Lower lobe of right lung (tissue), 2 donors: ENCODE measurements at places on chromosomes 11 and 22. TPM values are rescaled to one million over a fixed set of nuclear protein-coding genes. Genes with fewer than 3 reads are reported as not detected.
A peak's percentile ranks its signal among the peaks of the same experiment; 100 is the strongest.

Gene HTR3A
- not detected for total RNA-seq

Gene ACRV1
- total RNA-seq = not detected

Gene KCNJ11
- total RNA-seq = 4.3 TPM

Gene TMEM191C
- 3.5 TPM for total RNA-seq

Gene LAMTOR1
- total RNA-seq = 96.0 TPM

Gene PRR33
- total RNA-seq = not detected

Gene MS4A15
- 113 TPM for total RNA-seq

DNA sequence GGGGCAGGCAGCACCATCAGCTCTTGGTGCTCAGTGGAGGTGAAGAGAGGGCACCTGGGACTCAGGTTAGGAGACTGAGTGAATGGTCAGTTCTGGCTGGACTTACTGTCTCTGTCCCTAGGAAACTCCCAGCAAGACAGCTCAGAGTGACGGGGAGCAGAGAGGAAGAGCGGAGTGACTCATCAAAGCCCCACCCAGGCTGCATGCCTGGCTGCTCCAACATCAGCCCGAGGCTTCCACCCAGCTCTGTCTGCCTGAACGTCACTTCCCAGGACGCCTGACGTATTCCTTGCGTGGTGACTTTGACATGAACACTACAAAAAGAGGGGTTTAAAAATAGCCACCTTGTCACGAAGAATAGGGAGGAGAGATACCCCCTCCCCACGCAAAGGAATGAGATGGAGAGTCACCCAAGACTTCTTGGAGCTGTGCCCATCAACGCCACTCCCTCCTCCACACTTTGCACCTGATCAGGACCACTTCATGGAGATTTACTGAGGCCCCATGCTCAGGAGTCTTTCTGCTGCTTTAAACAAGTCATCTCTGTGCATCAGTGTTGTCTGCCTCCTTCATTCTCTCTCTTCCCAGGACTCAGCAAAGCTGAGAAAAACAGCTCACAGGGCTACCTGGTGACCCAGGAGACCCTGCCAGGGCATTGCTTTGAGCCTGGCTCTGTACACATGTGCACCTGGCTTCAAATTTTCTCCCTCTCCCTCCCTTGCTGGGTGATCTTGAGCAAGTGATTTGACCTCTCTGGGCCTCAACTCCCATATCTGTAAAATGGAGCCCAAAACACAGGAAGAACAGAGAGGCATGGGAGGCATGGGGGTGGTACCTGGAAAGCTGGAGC is 83.1 kb downstream of the MN1 start:
- no peaks in the 10 kb centered on the region for H3K36me3 ChIP-seq
- H3K27me3 ChIP-seq = peaks cover 4% of the 10 kb centered on the region
- peak; percentile 52 for DNase-seq
- H3K27ac ChIP-seq = peak overlapping the region; percentile 71
- H3K4me1 ChIP-seq = peaks cover 15% of the 10 kb centered on the region

DNA sequence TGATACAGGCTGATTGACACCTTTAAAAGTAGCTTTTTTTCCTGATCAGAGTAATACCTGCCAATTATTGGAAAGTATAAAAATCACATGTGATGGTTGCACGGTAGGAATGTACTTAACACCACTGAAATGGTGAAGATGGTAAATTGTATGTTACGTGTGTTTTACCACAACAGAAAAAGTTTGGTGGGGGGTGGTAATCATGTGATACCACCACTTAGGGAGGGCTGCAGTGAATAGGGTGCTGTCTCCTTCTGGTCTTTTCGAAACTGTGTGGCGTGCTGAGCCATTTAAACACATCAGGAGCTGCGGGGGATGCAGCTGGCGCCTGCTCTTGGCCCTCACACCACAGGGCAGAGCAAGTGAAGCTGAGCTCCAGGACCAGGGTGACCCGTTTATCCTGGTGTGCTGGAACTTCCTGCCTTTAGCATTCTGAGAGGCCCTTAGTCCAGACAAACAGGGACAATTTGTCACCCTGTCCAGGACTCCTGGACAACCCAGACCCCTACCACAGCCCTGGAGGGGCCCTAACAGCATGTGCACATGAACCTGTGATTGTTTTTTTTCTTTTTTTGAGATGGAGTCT is 2.6 kb downstream of the SYNGR1 start:
- H3K4me1 ChIP-seq = peaks cover 19% of the 10 kb centered on the region
- no peaks in the 10 kb centered on the region for H3K36me3 ChIP-seq
- H3K27ac ChIP-seq = no peak overlapping the region

DNA sequence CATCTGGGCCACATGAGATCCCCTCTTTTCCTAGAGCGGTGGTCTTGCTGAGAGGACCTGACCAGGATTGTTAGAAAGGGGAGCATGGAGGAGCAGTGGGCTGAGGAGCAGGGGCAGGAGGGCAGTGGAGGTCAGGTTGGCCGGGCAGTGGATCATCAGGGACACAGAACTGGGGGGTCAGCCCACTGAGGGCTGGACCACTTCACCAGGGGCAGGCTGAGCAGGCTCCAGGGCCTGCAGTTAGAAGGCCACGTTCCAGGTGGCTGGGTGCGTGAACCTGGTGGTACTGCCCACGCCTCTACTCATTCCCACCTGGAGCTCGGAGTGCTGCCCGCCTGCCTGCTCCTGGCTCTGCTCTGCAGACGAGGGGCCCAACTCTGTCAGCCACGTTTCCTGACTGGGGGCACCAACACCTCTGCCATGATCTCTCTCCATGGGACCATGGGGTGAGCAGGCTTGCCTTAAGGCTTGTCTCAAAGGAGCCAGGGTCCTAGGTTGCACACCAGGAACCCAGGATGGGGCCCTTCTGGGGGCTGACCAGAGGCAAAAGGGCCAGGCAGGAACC is 9.7 kb downstream of the MRGPRF start:
- no peak overlapping the region for H3K4me3 ChIP-seq
- DNase-seq = no peak
- no peak overlapping the region for H3K27ac ChIP-seq
- peaks cover 11% of the 10 kb centered on the region for H3K27me3 ChIP-seq

DNA sequence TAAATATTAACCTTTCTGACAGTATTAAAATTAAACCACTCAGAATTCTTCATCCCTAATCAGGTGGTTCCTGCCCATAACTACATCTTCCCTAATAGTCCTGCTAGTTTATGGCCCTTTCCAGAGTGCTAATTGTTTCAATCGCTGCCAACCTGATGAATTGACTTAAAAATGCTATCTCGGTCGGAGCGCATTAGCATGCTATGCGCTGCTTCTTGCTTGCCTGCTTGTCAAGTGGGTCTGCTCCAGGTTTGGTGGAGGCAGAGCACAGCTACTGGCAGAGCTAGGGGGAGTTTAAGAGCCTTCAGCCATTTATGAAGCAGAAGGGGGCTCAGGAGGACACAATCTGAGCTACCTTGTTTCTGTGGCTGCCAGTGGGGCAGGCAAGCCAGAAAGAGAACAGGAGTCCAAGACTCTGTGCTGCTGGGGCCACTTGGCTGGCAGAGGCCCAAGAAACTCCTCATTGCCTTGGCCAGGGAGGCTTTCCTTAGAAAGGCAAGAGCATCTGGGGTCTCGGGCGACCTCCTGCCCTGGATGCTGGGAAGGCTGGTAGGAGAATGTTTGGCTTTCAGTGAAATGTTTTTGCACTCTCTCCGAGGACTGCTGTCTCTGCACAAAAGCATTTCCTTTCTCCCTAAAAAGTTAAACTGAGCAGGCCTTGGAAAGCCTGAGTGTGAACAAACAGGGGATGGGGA is 62.1 kb upstream of the PHOX2A start:
- no peaks in the 10 kb centered on the region for H3K27me3 ChIP-seq
- no peak overlapping the region for H3K4me3 ChIP-seq
- no peaks in the 10 kb centered on the region for H3K4me1 ChIP-seq
- H3K27ac ChIP-seq = no peak overlapping the region

GRCh38 chr11:75813124-75813523 is 1.9 kb upstream of the UVRAG start:
- peaks cover 30% of the 10 kb centered on the region for H3K4me1 ChIP-seq
- no peaks in the 10 kb centered on the region for H3K27me3 ChIP-seq
- no peaks in the 10 kb centered on the region for H3K36me3 ChIP-seq
- H3K27ac ChIP-seq = peak overlapping the region; percentile 13

- H3K27ac ChIP-seq = no peak overlapping the region
- DNase-seq = no peak
- H3K4me1 ChIP-seq = no peaks in the 10 kb centered on the region
These were observed 28.3 kb upstream of the KCNA4 start for GRCh38 chr11:30045144-30045543.

GRCh38 chr11:68122936-68123539 is 1.9 kb upstream of the CHKA start:
- no peak overlapping the region for H3K4me3 ChIP-seq
- H3K4me1 ChIP-seq = peaks cover 44% of the 10 kb centered on the region

DNA sequence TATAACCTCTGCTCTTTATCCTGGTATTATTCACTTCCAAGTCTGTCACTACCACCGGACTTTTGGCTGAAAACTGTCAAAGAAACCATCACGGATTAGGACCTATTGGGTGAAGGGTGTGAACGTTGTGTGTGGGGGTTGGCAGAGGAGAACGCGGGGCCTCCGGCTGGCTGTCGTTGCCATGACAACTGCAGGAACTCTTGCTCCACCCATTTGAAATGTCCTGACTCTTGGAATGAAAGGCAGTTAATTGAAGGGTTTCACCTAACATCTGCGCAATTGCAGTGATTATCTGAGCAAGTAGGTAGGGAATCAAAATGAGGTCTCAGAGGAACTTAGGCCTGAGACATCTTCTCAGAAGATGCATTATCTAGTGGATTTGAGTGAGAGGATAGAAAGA is 60.9 kb upstream of the CLMP start:
- H3K27me3 ChIP-seq = no peaks in the 10 kb centered on the region
- no peak overlapping the region for H3K4me3 ChIP-seq
- H3K36me3 ChIP-seq = no peaks in the 10 kb centered on the region
- no peak for DNase-seq

DNA sequence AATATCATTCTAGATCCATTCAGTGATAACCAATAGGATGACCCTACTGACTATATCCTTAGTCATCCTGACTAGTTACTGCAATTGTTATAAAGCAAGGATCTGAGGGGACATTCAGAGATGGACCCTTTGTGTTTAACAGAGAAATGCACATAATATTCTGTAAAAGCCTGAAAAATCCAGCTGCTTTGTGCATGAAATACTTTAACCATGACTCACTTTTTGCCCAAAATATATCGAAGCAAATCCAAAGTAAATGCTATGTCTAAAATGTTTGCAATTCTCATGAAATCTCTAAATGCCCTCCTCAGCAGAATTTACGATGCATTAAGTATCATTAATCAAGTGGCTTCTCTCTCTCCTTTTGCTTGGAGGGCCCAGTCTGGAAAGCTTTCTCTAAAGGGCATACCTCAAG is 178.8 kb upstream of the MTMR2 start:
- peaks cover 41% of the 10 kb centered on the region for H3K4me1 ChIP-seq
- DNase-seq = no peak
- H3K4me3 ChIP-seq = no peak overlapping the region
- no peaks in the 10 kb centered on the region for H3K27me3 ChIP-seq
- no peaks in the 10 kb centered on the region for H3K36me3 ChIP-seq

DNA sequence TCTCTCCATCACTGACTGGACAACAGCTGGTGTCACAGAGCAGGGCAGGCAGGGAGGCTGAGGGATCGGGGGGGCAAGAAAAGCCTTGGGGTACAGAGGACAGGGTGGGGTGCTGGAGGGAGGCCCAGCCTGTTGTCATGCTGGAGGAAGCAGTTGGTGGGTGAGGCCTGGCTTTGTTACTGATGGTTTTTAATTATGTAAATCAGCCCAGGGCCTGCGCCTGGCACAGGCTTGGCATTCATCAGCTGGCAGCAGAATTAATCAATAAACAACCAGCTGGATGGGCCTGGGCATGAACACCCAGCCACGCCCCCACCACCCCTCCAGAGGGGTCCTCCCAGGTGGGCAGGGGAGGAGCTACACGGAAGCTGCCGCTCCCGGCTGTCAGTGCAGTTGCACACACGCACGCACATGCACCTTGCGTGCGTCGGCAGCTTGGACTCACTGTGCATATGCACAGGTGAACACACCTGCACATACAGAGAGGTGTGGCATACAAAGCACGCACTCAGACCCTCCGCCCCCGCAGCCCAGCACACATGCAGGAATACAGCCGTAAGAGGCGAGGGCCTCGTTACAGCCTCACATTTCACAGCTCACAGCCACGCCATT is 21.3 kb upstream of the ELFN2 start:
- no peak overlapping the region for H3K27ac ChIP-seq
- H3K27me3 ChIP-seq = peaks cover 20% of the 10 kb centered on the region
- no peak for DNase-seq
- H3K4me3 ChIP-seq = no peak overlapping the region
- H3K36me3 ChIP-seq = no peaks in the 10 kb centered on the region

- peaks cover 37% of the 10 kb centered on the region for H3K4me1 ChIP-seq
- no peak overlapping the region for H3K4me3 ChIP-seq
- no peaks in the 10 kb centered on the region for H3K27me3 ChIP-seq
- DNase-seq = no peak
- no peaks in the 10 kb centered on the region for H3K36me3 ChIP-seq
These were observed 72.5 kb upstream of the MYO18B start for GRCh38 chr22:25669253-25670069.

- H3K27ac ChIP-seq = peak overlapping the region; percentile 59
- peaks cover 33% of the 10 kb centered on the region for H3K36me3 ChIP-seq
- peak overlapping the region; percentile 80 for H3K4me3 ChIP-seq
These were observed 773 bp downstream of the HRAS start for GRCh38 chr11:534396-535209.
